Peyer's patch (tissue), 4 donors: ENCODE measurements at places on chromosomes 13 and 19. TPM values are rescaled to one million over a fixed set of nuclear protein-coding genes. Genes with fewer than 3 reads are reported as not detected.
A peak's percentile ranks its signal among the peaks of the same experiment; 100 is the strongest.

DNA sequence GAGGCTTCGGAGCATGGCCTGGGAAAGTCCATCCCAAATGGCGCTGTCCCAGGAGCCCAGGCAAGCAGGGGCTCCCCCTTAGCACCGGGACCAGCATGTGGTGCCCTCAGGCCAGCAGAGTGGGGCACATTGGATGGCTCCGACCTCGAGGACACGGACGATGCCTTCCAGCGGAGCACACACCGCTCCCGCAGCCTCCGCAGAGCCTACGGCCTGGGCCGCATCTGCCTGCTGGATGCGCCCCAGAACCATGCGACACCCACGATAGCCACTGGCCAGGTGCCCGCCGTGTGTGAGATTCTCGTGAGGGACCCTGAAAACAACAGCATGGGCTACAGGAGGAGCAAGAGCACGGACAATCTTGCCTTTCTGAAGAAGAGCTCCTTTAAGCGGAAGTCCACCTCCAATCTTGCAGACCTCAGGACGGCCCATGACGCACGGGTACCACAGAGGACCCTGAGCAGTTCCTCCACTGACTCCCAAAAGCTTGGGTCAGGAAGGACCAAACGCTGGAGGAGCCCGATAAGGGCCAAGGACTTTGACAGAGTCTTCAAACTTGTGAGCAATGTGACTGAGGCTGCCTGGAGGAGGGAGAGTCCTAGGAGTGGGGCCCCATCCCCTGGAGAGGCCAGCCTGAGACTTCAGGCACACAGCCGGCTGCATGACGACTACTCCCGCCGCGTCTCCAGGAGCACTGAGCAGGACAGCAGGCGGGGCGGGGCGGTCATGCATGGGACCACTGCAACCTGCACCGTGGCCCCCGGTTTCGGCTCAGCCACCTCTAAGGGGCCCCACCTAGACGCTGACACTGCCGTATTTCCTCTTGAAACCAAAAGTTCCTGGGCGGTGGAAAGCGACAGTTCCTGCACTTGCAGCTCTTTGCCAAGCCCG lies 63.1 kb downstream of the SPATA13 start:
- DNase-seq, result no peak
- peak overlapping the region; percentile 8 for H3K4me3 ChIP-seq
- H3K4me1 ChIP-seq, result no peaks in the 10 kb centered on the region
- H3K27ac ChIP-seq, result no peak overlapping the region

DNA sequence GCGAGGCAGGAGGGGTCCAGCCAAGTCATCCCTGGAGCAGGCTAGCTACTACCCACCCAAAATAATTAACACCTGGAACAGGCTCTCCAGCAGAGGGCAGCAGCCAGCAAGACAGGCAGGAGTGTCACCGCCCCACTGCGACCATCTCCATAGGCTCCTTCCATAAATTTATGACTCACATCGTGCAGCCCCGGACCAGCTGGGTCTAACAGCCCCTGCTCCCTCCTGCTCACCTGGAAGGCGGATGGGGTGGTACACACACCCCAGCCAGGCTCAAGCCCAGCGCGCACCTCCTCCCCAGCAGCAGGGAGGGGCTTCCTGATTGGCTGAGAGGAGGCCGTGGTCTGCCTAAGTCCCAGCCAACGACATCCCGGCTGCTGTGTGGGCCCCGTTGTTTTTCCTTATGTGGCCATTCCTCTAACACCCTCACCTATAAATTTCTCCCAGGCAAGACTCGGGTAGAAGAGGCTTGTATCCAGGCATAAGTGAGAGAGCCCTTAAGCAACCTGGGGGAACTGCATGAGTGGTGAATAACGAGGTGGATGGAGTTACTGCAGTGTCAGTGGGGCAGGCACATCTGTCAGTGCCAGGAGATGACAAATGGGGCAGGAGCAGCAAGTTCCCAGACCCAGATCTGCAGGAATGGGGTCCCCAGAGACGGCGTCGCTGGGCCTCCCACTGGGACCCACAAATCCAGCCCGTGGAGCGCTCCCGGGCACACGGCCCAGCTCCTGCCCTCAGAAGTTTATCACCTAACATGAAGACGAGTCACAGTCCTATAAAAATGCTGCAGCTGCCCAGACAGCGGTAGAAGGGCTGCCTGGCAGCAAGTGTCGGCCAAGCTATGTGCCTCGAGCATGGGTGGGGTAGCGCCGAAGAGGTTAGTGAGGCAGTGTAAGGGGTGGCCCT lies 43.1 kb downstream of the CEBPG start:
- H3K36me3 ChIP-seq, result no peaks in the 10 kb centered on the region
- no peak overlapping the region for H3K4me3 ChIP-seq
- peak; percentile 67 for DNase-seq
- H3K4me1 ChIP-seq, result no peaks in the 10 kb centered on the region
- H3K27me3 ChIP-seq, result no peaks in the 10 kb centered on the region

- DNase-seq, result no peak
- no peaks in the 10 kb centered on the region for H3K27me3 ChIP-seq
- no peaks in the 10 kb centered on the region for H3K36me3 ChIP-seq
- H3K4me1 ChIP-seq, result no peaks in the 10 kb centered on the region
These were observed 13.2 kb upstream of the LHFPL6 start for GRCh38 chr13:39616087-39616694.

GRCh38 chr13:113856716-113857065 lies 7.2 kb downstream of the GAS6 start:
- H3K27me3 ChIP-seq, result no peaks in the 10 kb centered on the region
- no peak for DNase-seq
- H3K4me3 ChIP-seq, result no peak overlapping the region
- peaks cover 7% of the 10 kb centered on the region for H3K4me1 ChIP-seq

GRCh38 chr13:42215578-42216421 lies 56.2 kb upstream of the AKAP11 start:
- no peaks in the 10 kb centered on the region for H3K4me1 ChIP-seq
- no peak overlapping the region for H3K27ac ChIP-seq
- no peak overlapping the region for H3K4me3 ChIP-seq
- H3K27me3 ChIP-seq, result no peaks in the 10 kb centered on the region

- H3K36me3 ChIP-seq, result no peaks in the 10 kb centered on the region
- peaks cover 5% of the 10 kb centered on the region for H3K4me1 ChIP-seq
- no peak overlapping the region for H3K27ac ChIP-seq
- no peak for DNase-seq
- no peak overlapping the region for H3K4me3 ChIP-seq
- H3K27me3 ChIP-seq, result no peaks in the 10 kb centered on the region
These were observed 35.0 kb upstream of the PNMA8B start for GRCh38 chr19:46530636-46531035.

- H3K27me3 ChIP-seq, result peaks cover 3% of the 10 kb centered on the region
- no peaks in the 10 kb centered on the region for H3K36me3 ChIP-seq
- peak overlapping the region; percentile 70 for H3K27ac ChIP-seq
- no peak for DNase-seq
- peak overlapping the region; percentile 45 for H3K4me3 ChIP-seq
- H3K4me1 ChIP-seq, result no peaks in the 10 kb centered on the region
These were observed 762 bp downstream of the KANK3 start for GRCh38 chr19:8342316-8342683.

Gene LSR
- total RNA-seq, result 173 TPM

- no peaks in the 10 kb centered on the region for H3K4me1 ChIP-seq
- H3K36me3 ChIP-seq, result no peaks in the 10 kb centered on the region
- DNase-seq, result no peak
These were observed 580 bp upstream of the TEKTIP1 start for GRCh38 chr19:3538258-3538929.

Gene STOML3
- total RNA-seq, result not detected

GRCh38 chr19:32362318-32362691 lies 16.9 kb downstream of the ZNF507 start:
- no peak overlapping the region for H3K27ac ChIP-seq
- H3K27me3 ChIP-seq, result no peaks in the 10 kb centered on the region
- no peak overlapping the region for H3K4me3 ChIP-seq
- H3K4me1 ChIP-seq, result no peaks in the 10 kb centered on the region
- H3K36me3 ChIP-seq, result no peaks in the 10 kb centered on the region

DNA sequence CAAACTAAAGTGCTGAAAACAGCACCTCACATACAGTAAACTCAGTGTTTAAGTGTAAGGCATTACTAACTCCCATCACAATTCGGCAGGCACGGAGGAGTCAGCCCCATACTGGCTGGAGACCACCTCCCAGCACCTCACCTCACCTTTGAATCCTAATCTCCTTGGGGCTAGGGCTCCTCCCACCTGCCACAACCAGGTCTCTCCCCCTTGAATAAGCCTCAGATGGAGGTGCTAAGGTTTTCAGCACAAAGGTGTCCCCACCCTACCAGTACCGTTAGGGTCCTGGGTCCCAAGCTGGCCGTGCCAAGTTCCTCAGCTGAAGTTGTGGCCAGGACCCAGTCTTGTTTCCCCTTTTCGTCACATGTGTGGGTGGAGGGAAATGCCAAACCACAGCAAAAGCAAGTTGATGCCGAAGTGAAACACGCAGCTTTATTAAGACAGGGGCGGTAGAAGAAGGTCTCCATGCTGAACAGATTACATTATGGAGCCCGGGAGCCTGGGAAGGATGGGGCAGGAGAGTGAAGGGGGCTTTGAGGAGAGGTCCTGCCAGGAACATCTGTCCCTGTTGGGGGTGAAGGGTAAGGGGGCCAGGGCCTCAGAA lies at the start of gene IGFLR1:
Gene IGFLR1 (minus strand): TSS at position 332 of the 604 bp plus-strand sequence. CDS start 1,272 bp downstream, outside the sequence.
- H3K4me1 ChIP-seq, result no peaks in the 10 kb centered on the region
- no peaks in the 10 kb centered on the region for H3K36me3 ChIP-seq
- H3K27ac ChIP-seq, result peak within 1 kb of the TSS; percentile 85

DNA sequence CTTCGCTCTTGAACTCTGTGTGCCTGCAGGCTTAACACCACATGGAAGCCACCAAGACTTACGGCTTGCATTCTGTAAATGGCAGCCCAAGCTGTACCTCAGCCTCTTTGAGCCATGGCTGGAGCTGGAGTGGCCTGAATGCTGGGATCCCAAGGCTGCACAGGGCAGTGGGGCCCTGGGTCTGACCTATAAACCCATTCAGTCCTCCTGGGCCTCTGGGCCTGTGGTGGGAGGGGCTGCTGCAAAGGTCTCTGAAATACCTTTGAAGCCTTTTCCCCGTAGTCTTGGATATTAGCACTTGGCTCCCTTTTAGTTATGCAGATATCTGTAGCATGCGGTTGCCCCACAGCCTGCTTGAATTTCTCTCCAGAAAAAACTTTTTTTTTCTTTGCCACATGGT lies 8.2 kb downstream of the TM9SF2 start:
- peaks cover 14% of the 10 kb centered on the region for H3K4me1 ChIP-seq
- no peak overlapping the region for H3K4me3 ChIP-seq

GRCh38 chr13:98746968-98747367 lies 5.5 kb downstream of the SLC15A1 start:
- H3K27me3 ChIP-seq, result peaks cover 5% of the 10 kb centered on the region
- H3K4me1 ChIP-seq, result no peaks in the 10 kb centered on the region
- H3K4me3 ChIP-seq, result no peak overlapping the region

Gene NCCRP1
- not detected for total RNA-seq
